ENCODE measurements at places on chromosomes 1 and 21.

GRCh38 chr1:222787729-222788128 is 27.1 kb upstream of the DISP1 start:
- no peak for DNase-seq

DNA sequence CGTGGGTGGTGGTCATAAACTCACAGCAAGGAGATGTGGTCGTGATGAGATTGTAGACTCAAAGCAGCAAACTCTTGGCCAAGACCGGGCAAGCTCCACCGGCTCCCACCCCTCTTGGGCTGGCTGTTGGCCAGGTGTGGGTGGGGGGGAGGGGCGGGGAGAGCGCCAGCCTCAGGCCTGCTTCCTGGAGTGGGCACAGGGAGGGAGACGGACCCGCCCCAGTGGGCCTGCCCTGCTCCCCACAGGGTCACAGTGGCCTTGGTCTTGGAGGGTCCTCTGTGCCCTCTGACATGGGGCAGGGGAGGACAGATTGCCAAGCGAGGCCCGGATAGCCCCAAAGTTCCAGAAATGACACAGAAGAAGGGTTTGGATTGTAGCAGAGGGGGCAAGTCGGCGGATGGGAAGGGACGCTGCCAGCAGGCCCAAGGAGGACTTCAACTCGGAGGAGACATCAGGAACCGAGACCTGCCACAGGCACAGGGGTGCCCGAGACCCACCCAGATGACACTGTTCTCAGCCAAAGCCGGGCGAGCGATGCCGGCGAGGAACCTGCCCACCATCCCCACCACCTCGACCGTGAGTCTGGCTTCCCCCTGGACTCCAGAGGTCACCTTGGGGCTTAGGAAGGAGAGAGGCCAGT is 85.4 kb upstream of the ACTRT2 start:
- DNase-seq = no peak

- DNase-seq = no peak
Measured at GRCh38 chr1:42484382-42484781, 21.3 kb downstream of the CCDC30 start.

GRCh38 chr1:151615711-151616504 is 4.1 kb downstream of the SNX27 start:
- DNase-seq = no peak

- no peak for DNase-seq
Measured at GRCh38 chr1:25993197-25993951, 4.5 kb downstream of the PAFAH2 start.
